ENCODE measurements at places on chromosomes 16 and 17. TPM values are rescaled to one million over a fixed set of nuclear protein-coding genes. Genes with fewer than 3 reads are reported as not detected.

GRCh38 chr17:4305224-4305623 is 41.4 kb upstream of the ANKFY1 start:
- DNase-seq: no peak

DNA sequence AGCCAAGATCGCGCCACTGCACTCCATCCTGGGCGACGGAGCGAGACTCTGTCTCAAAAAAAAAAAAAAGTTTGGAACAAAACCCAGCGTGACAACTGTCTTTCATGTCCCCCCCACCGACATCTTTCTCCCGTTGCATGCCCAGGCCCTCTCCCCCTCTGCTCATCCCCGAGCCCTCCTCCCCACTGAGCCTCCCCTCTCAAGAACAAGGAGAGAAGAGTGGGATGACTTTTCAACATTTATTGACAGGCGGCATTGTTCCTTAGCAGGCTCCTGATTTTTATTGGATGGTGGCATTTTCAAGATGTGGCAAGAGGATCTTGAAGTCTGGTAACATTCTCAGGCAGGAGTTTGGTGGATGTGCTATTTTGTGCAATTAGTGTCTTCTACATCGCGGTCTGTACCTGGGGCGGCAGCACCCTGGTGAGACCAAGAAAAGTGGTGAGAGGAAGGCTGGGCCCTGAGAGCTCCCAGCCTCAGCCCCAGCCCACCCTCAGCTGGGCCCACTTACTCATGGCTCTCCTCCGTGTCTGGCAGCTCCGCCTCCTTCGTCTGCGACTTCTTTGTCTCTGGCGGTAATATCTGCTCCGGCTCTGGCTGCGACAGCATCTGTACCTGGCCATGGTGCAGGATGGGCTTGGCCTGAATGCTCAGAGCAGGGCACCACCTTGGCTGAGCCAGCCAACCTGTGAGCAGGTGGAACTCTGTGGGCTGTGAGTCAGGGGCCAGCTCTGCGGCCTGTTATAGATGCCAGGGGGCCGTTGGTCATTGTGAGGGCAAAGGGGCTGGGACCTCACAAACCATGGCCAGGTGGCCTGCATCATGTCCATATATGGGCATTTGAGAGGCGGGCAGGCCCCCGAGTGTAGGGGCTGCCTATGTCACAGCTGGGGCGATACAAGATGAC is at the start of gene PRM1:
Gene PRM1, minus strand, starts transcription at position 715 of the 907 bp plus-strand sequence. Its CDS starts 92 bp downstream, at position 623.
- no peak for DNase-seq

DNA sequence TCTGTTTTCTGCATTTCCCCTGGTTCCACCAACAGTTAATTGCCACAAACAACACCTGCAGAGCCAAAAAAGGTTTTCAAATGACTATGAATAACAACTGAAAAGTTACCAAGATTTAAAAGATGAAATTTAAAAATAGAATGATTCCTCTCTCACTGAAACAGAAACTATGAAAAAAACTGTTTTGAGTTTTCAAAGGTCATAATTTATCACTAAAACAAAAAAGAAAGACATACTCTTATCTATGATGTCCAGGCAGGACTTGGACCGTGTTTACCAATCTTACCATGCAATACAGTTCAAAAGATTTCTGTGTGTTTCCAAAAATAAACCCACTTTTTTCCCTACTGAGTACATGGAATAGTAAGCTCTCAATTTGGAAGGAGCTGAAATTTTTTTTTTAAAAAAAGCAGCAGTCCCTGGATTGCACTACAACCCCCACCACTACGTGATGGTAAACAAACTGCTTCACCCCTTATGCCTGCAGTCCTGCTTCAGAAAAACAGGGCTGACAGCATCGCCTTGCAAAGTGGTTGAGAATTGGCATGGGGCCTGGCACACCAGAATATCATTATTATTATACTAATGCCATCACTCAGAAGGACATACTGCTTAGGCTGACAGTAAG is 8.5 kb downstream of the TXNDC11 start:
- peak; percentile 66 for DNase-seq

CDRT15 gene
- not detected for total RNA-seq

C16orf54 gene
- total RNA-seq: 0.32 TPM

Measured in OCI-LY7 (cell line).